ENCODE measurements at places on chromosomes 6 and 20.

DNA sequence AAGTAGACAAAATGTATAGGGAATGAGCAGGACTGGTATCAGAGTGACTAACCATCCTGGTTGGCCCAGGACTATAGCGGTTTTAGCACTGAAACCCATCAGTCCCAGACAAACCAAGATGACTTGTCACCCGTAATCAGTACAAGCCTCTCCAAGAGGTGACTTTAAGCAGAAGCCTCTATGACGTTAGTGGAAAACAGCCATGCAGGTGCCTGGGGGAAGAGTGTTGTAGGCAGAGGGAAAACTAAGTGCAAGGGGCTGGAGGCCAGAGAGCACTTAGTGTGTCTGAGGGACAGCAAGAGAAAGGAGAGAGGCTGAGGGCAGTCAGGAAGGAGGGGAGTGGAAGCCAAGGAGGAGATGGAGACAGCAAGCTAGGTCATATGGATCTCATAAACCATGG lies 2.1 kb downstream of the SGK2 start:
- no peak for DNase-seq

GRCh38 chr6:34867484-34867883 lies 20.4 kb downstream of the TAF11 start:
- no peak for DNase-seq

- DNase-seq: no peak
Measured at GRCh38 chr6:120198033-120198432, 848.5 kb upstream of the MAN1A1 start.

DNA sequence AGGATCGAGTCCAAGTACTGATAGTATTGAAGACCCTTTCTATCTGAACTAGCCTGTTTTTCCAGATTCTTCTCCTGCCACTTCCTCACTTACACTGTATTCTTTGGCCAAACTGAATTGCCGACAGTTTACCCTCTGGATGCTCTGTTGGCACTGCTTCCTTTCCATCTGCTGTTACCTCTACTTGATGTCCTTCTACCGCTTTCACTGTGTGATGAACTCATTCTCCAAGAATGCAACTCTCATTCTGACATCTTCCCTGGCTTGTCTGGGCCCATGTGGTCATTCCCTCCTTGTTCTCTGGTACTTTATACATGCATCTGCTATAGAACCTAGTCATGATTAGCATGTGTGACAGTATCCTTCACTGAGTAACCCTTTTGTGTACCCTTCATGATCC lies 16.3 kb downstream of the RPRD1B start:
- DNase-seq: no peak

- no peak for DNase-seq
Measured at GRCh38 chr20:21090111-21090618, 16.0 kb downstream of the LINC00237 start.

GRCh38 chr6:158020272-158020711 lies 38.6 kb downstream of the SYNJ2 start:
- no peak for DNase-seq

DNA sequence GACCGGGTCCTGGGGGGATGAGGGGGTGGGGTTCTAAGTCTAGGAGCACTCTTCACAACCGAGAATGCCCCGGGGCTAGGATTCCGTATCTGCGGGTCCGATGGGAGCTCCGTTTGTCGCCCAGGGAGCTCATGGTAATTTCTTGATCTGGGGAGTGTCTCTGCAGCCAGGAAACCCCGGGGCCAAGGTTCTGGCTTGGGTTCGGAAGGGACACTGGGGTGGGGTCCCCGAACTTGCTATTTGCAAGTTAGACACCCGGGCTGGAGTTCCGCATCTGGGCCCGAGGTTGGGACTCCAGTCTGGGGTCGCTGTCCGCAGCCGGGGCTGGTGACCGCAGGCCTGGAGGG lies 397 bp downstream of the PEDS1 start:
- DNase-seq: no peak

DNA sequence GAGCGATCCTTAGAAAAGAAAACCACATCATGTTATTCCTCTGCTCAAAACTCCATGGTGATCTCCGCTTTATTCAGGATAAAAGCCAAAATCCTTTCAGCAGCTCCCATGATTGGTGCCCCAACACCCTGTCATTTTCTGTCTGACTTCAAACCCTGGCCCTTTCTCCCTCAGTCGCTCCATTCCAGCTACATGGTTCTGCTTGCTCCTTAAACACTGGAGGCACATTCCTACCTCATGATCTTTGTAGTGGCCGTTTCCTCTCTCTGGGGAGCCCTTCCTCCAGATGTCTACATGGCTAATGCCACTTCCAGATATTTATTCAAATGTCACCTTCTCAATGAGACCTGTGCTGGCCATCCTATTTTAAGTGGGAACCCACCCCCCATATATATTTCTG lies 100.8 kb downstream of the CAP2 start:
- DNase-seq: no peak

DNA sequence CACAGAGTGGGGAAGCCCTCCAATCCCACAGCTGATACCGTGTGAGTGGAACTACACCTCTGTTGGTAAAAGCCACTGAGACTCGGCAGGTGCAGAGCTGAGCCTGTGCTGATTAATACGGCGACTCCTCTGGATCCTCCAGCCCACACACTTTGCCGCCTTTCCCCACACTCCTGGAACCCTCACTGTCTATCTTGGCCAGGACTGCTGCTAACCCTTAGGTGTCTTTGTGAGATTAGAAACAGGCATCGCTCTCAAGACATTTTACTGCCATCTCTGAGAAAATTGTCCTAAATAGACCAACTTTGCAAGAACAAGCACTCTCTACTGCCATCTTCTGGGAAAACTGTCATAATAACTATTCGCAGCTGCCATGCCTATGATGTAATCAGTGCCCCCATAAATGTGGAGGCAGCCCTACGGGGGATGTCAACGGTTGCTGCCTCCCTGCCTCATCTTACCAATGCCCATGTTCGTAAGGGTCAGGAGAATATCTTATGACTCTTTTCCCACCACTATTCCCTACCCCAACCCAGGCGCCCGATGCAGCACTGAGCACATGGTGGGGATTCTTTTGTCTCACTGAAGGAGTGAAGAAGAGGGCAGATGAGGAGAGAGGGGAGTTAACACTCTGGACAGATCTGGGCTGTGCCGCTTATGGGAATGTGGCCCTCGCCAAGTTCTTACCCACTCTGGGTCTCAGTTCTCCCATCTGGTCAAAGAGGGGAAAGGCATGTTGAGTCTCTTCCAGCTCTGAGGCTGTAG lies 26.1 kb upstream of the KCNB1 start:
- DNase-seq: no peak

DNA sequence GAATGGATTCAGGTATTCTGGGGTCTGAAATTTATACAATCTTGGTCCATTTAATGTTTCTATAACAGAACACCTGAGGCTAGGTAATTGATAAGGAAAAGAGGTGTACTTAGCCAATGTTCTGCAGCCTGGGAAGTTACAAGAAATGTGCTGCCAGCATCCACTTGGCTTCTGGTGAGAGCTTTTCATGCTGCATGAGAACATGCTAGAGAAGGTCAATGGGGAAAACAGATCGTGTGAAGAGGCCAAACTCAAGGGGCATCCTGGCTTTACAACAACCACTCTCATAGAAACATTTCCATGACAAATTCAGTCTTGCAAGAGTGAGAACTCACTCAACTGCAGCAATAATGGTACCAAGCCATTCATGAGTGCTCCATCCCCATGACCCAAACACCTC lies 16.8 kb downstream of the IL22RA2 start:
- no peak for DNase-seq

DNA sequence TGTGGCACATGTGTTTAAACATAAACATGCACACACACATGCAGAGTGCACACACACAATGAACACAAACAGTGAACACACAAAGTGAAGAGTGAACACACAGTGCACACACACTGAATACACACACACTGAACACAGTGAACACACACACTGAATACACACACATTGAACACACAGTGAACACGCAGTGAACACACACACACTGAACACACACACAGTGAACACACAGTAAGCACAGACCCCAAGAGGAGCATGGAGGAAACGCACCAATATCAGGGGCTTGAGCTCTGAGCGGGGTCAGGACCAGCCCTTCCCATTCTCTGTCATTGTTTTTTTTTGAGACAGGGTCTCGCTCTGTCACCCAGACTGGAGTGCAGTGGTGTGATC lies 17.1 kb upstream of the HELZ2 start:
- DNase-seq: peak; percentile 22

GRCh38 chr6:109609737-109610136 lies 81.3 kb downstream of the AK9 start:
- DNase-seq: no peak

DNA sequence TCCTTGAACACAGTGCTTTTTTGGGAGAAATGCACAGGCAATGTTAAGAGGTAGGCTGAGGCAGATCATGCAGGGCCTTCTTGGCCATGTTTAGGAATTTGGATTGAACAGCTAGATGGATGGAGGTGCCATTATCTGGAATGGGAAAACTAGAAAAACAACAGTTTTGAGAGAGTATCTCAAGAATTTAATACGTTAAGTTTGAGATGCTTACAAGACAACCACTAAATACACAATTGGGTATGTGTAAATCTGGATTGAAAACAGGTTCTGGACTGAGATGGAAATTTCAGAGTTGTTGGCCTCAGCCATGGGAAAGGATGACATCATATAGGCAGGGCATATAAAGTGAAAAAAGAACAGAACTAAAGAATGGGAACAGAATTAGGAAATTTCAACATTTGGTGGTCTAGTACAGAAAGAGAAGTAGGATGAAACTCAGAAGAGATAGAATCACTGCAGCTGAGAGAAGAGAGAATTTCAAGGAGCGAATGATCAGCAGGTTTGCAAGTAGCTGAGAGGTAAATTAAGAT lies 37.1 kb downstream of the NCOA7 start:
- DNase-seq: no peak

- DNase-seq: no peak
Measured at GRCh38 chr6:8014947-8015346, 49.2 kb downstream of the BLOC1S5 start.

- no peak for DNase-seq
Measured at GRCh38 chr6:62640749-62641148, 354.7 kb upstream of the KHDRBS2 start.

- DNase-seq: no peak
Measured at GRCh38 chr6:130069485-130069884, 51.1 kb downstream of the L3MBTL3 start.

DNA sequence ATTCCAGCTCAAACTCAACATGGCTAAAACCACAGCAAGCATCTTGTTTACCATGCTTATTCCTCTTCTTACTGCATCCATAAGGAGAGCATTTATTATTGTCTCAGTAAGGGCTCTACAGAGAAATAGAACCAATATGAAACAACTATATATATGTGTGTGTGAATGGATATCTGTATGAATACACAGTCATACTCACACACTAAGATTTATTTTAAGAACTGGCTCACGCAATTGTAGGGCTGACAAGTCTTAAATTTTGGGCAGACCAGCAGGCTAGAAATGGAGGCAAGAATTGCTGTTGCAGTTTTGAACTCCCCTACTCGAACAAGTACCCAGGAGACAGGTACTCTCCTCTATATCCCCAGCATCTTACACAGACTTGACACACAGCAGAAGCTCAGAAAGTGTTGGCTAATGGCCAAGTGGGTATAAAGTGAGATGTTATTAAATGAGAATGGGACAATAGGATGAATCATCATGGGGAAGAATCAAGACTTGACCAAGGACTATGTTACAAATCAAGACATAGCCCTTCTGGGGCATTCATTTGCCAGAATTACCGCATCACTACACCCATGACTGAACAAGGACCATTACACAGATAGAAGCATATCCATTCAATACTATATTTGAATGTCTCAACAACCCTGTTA lies 13.0 kb downstream of the ZHX3 start:
- no peak for DNase-seq
